ENCODE measurements at places on chromosomes 7 and 10.

- no peak for DNase-seq
Observed at GRCh38 chr7:79300573-79300972, 152.9 kb downstream of the MAGI2 start.

GRCh38 chr7:108261560-108262255 is 131.5 kb upstream of the LAMB4 start:
- DNase-seq = no peak

DNA sequence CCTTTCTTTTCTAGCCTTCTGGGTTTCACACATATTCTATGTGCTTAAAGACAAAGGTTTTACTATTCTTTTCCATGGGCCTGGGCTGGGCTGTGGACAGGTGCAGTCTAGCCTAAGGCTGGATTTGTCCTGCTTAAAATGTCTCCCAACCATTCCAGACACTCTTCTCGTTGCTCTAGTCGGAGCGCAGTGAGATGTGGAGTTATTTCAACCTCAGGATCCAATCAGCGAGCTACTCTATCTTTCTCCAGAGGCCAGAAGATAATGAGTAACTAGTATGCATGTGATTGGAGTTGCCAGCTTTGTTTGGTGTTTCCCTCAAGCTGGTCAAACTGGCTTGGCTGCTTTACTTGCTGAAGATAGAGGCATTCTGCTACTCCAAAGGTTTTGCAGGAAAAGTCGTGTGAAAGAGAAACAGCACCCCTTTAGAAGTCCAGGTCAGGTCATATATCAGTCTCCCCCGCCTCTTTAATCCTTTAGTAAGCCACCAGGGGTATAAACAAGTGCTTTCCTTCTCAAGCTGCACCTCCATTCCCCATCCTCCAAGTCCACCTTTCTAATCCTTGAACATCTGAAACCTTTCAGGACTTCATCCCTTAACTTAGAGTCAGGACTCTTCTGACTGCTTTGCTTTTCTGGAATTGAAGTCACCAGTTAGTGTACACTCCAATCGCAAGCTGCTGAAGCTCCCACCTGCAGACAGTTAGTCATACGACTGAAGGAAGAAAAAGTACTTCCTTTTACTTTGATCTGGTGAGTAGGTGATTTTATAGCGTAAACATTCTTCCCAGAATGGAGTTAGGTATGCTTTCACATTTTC is 78.8 kb downstream of the DNMBP start:
- peak; percentile 78 for DNase-seq

GRCh38 chr7:127504715-127505114 is 80.7 kb downstream of the GCC1 start:
- no peak for DNase-seq

- DNase-seq = no peak
Observed at GRCh38 chr10:5658871-5659618, 7.3 kb downstream of the ASB13 start.

DNA sequence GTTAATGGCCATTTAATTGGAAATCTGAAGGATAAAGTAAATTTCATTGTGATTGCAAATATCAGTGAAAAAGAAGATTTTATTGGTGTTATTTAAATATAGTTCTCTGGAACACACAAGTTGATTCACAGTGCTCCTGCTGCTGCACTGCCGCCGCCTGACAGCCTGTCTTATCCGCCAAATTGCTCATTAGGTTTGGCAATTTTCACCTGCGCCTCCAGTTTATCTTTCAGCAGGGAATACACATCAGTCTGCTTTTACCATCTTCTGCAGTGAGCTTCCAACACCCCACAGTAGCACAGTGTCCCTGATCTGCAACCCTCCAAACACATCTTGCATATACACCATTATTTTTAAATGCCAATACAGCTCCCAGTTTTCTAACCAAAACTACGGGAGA is 308.3 kb downstream of the PARD3 start:
- DNase-seq = no peak

DNA sequence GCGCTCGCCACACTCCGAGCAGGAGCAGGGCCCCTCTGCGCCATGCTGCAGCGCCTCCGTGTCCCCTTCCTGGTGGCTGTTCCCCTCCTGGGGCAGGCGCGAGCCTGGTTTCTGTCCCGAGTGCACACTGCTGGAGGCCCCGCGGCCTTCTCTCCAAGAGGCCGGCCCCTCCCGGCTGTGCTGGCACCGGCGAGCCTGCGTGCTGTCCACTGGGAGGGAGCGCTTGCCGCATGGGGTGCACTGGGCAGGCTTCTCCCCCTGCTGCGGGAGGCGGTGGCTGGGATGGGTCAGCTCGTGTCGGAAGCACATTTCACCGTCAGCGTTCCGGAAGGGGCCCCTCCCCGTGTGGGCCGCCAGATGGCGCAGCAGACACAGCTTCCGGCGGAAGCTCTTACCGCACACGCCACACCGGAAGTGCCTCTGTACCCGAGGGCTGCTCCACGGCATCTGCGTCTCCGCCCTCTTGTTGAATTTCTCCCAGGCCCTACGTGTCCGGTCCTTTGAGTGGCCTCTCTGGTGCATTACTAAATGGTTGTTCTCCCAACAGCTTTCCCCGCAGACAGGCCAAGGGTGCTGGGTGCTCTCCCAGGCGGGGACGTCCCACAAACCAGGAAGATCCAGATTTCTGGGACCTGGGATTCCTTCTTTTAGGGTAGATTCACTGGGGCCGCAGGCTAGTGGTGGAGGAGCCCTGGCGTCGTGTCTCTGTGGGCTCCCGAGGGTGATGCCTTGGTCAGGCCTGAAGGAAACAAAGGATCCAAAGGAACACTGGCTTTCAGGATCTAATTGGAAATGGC is 18.7 kb downstream of the ZNF786 start:
- no peak for DNase-seq

Measured in kidney glomerular epithelial cell (primary cell).